Activated naive CD8-positive, alpha-beta T cell treated with anti-CD3 and anti-CD28 coated beads, Interleukin-2, amount 50 U/mL, for 24 hours (primary cell): ENCODE measurements at places on chromosomes 6 and 20.

DNA sequence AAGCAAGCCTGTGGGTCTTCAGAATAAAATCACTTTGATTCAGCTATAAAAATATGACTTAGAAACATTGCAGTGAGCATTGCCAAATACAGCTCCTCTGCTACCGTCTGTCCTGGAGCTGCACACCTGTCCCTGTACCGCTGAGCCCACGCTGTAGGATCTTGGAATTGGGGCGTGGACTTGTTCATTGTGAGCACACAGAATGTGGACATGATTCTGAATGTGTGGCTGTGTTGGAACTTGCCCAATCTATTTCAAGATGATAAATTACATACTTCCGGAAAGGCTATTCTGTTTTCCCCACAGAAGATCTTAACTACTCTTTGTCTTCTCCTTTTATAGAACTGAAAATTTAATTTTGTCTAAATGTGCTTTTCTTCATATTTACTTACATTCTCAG lies 107.3 kb downstream of the UST start:
- no peak for DNase-seq

DNA sequence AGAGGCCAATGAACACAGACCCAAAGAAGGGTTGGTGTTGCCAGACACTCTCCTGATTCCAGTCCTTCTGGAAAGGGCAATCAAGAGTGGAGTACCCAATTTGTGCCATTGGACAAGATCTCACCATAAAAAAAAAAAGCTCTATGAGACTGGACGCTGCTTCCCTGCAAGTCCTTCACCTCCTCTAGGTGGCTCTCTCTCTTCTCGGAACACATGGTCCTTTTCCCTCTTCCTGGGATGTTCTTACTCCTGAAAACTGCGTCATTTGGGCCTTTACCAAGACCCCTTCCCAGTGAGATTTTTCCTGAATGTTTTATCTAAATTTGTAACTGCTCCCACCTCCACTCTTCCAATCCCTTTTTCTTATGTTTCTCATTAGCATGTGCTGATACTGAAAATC lies 280.8 kb downstream of the FOXA2 start:
- DNase-seq, result no peak

GRCh38 chr20:44739942-44740341 lies 5.7 kb upstream of the KCNK15 start:
- no peak for DNase-seq

- peak; percentile 33 for DNase-seq
Observed at GRCh38 chr6:166540631-166541331, 45.7 kb downstream of the RAMACL start.

- no peak for DNase-seq
Observed at GRCh38 chr6:81561071-81561564, 191.4 kb downstream of the TENT5A start.

DNA sequence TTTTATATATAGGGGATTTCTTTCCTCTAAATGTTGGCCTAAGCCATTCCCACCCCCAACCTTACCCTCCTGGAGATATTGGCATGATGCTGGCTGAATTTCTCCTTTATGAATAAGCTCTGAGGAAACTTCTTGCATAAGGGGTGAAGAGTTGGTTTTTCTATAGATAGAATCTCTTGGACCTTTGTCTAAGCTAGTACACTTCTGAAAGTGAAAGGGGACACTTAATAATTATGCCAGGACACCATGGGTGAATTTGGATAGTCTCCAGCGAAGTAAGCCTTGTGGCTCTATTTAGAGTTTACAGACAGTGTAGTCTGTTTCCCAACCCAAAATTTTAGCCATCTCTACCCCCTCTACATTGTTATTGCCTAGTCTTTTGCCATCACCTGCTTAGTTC lies 27.1 kb upstream of the FABP7 start:
- DNase-seq, result no peak

GRCh38 chr20:63860325-63861051 lies 810 bp upstream of the ABHD16B start:
- DNase-seq, result no peak

DNA sequence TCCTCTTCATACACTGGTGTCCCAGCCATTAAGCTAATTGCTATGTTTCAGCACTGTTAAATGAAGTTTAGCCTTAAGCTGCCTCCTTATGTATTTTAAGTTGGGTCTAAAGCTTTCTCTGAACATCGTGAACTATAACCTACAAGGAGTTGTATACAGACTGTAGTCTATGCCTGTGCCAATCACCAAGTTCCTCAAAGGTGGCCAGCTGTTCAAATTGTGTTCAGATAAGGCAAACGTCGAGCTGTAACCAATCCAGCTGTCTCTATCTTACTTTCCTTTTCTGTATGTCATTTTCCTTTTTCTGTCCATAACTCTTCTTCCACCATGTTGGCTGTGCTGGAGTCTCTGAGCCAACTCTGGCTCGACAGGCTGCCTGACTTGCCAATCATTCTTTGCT lies 199.6 kb downstream of the OGFRL1 start:
- no peak for DNase-seq

- no peak for DNase-seq
Observed at GRCh38 chr6:112701201-112701600, 354.1 kb downstream of the RFPL4B start.
